ENCODE measurements at places on chromosomes 16 and 17. TPM values are rescaled to one million over a fixed set of nuclear protein-coding genes. Genes with fewer than 3 reads are reported as not detected.

The CFAP52 gene
- polyA plus RNA-seq: 2.7 TPM

The CDRT15 gene
- 0.39 TPM for polyA plus RNA-seq

DNA sequence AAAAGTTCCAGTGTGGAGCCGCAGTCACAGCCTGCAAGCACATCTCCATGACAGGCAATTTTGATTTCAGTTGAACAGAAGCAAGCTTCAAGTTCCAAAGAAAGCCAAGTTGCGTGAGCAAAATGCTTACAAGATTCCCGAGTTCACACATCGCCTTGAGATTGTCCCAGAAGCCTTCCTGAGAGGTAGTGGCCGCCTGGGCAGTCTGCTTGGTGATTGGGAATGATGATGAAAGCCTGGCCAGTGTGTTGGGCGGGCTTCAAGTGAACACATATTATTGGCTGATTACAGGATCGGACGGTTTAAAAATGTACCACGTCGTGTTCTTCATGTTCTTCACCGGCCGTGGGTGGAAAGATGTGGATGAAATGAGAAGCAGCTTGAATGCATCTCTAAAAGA is 185.5 kb downstream of the FOXL1 start:
- no peak for DNase-seq

- DNase-seq: no peak
Observed at GRCh38 chr17:39793301-39793872, 55.6 kb downstream of the GRB7 start.

DNA sequence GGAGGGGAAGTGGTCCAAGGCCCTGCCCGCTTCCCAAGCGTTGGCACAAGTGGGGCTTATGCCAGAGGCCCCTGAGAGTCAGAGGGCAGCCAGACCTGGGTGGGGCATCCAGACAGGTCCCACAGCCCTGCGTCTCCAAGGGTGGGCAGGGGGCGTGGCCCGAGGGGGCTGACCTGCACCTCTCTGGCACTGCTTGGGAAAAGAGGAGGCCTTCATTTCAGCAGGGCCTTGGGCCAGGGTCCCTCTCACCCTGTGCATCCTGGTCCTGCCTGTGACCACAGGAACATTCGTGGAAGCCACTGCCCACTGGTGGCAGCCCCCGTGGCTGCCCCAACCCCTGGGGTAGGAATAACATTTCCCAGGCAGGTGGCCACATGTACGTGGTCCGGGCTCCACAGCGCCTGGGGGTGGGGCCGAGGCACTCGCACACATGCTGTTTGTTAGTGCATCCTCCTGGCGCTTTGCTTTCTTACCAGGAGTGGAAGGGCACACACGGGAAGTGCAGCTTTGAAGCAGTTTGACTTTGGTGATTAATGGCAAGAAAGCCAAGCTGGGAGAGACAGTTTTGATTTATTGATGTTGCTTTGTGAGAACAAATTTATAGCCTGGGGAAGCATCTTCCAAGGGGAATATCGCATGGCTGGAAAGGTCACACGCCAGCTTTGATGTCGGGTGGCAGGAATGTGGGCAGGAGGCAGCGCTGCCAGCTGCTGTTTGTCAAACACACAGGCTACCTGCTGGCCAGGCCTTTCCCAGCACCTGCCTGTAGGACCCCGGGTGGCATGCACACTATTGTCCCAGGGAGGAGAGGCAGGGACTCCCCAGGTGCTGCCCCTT is 4.3 kb downstream of the CENPX start:
- DNase-seq: no peak

Data from renal cortex interstitium (tissue), 15 donors.